ENCODE measurements at places on chromosomes 4 and X.

DNA sequence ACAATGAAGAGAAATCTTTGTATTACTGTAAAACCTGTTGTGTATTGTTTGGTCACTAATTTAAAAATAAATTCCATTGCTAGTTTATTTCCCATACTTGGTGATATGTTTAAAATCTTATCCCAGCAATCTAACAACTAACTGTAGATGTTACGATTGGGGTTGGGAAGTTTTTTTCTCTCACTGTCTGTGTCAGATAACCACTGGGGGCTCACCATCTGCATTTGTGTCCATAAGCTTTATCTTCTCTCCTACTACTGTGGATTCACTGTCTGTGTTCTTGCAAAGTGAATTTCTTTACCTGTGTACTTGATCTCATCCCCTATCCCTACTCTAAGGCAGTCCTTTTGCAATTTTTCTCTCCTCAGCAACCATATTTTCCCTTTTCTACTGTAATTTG is 81.3 kb downstream of the STIM2 start:
- DNase-seq: no peak

GRCh38 chr4:161364681-161365080 is 799.1 kb downstream of the FSTL5 start:
- no peak for DNase-seq

GRCh38 chr4:84681486-84682274 is 98.8 kb downstream of the CDS1 start:
- no peak for DNase-seq

- no peak for DNase-seq
Measured at GRCh38 chr4:126604268-126604867, 1028.4 kb upstream of the INTU start.

GRCh38 chrX:37075892-37076595 is 67.9 kb downstream of the FAM47C start:
- DNase-seq: no peak

DNA sequence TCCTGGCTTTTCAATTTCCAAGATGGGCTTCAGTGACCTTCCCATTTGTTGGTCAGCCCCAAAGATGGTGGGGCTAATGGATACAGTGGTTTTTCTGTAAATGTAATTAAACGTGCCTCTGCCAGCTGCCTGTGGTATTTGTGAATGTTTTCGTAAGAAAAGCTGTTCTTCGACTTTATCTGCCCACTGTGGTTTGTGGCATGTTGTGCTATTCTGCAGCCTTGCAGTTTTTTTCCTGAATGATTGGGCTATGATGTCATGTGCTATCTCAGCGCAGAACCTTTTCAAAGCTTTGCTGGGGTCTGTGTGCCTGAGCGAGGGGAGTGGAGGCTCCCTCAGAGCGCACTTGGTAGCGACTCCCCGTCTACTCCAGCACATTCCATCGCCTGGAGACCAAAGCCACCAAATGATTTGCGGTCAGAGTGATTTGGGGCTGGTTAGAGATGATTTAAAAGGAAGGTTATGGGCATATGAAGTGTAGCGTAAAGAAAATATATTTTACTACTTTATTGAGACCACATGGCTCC is 137.5 kb downstream of the PALLD start:
- DNase-seq: no peak

GRCh38 chr4:144705601-144706590 is 59.9 kb downstream of the HHIP start:
- no peak for DNase-seq

DNA sequence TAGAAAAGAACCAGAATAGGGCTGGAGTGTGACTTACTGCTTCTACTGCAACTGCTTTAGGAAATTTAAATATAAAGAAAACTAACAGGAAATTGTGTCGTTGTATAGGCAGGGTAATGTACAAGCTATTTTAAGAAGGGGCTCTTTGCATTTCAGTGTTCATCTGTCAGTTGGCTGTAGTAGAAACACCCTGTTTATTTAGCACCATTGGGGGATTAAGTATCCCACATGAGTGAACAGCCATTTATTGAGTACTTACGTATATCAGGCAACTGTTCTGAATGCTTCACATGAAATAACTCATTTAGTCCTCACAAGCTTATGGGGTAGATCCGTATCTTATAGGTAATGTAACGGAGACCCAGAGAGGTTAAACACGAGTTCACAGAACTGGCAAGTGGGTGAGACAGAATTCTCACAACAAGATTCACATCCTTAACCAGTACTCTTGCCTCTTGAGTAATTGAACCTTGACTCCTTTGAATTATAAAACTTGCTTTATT is 23.9 kb downstream of the STIM2 start:
- no peak for DNase-seq

DNA sequence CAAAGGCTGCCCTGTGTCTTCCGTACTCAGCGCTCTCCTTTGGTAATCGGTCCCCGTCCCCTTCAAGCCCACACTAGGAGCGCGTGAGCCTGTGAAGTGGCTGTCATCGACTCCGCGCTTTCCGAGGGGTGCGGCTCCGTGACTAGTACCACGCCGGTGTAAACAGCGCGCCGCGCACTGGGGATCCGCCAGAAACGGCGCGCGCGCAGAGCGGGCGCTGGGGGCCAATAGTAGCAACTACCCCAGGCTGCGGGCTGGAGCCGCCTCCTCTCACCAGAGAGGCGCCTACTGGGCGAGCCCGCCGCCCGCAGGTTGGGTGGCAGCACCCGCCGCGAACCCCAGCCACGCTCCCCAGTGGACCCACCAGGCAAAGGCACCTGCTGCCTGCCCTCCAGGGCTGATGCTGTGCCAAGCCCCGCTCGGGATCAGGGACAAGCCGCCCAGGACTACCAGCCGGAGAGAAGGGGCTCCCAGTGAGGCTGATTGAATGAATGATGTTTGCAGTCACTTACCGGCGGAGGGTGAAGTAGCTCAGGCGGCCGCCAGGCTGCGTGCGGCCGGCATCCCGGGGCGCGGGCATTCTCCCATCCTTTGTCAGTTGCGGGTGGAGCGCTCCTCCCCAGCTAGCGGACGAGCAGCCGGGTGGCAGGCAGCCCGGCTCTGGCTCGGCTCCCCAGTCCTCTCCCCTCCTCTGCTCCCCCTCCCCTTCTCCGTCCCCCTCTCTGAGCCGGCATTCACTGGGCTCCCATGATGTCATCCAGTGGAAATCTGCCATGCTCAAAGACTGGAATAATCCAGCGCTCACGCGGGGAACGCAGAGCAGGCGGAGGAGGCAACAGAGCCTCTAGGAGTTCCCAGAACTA is 370.3 kb upstream of the SMIM31 start:
- DNase-seq: no peak

GRCh38 chr4:185165605-185166063 is 22.6 kb downstream of the SLC25A4 start:
- no peak for DNase-seq

DNA sequence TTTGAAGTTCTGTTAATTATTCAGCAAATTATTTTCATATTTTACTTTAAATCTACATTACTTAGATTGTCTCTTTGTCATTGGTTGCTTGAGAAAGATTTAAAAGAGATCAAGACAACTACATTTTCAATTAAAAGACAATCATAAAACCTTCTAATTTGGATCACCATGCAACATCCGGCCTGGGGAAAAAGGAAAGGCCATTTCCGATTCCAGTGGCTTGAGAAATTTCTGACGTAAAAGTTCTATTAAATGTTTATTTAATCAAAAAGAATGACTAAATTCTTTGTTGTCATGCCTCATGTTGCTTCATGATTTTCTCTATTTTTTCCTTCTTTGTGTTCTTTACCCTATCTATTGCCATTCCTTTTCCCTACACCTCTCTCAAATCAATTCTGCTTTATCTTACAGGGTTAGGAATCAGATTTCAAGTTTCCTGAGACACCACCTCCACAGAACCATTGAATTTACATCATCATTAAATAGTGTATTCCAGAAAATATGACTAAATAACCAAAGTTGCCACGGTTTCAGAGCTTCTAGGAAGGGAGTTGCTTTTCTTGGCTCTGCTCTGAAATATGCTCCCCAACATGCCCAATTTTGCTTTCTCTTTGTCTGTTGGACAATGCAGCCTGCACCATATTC is 124.6 kb upstream of the ACSL4 start:
- no peak for DNase-seq

DNA sequence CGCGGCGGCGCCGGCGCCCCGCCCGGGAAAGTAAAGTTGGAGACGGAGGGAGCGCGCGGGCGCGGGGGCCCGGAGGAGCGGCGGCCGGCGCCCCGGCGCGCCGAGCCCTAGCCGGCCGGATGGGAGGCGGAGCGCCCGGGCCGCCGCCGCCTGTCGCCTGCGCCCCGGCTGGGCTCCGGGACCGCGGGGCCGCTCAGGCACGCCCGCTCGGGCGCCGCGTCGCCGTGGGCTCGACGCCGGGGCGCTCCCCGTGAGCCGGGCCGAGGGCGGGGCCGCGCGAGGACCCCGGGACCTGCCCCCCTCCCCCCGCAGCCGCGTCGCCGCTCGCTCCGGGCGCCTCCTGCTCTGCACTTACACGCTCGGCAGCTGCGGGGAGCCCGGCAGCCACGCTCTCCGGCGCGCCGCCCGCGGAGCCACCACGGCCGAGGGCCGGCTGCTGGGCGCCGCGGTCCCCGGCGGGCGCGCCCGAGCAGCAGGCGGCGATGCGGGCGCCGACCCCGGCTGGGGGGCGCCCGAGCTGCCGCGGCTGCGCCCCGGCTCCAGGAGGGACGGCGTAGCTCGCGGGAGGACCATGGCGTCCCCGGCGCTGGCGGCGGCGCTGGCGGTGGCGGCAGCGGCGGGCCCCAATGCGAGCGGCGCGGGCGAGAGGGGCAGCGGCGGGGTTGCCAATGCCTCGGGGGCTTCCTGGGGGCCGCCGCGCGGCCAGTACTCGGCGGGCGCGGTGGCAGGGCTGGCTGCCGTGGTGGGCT is at the start of gene ADRA2C:
TSS of gene ADRA2C (plus strand) at position 350 of the 749 bp plus-strand sequence. CDS start at position 572, 222 bp downstream.
- DNase-seq: no peak

DNA sequence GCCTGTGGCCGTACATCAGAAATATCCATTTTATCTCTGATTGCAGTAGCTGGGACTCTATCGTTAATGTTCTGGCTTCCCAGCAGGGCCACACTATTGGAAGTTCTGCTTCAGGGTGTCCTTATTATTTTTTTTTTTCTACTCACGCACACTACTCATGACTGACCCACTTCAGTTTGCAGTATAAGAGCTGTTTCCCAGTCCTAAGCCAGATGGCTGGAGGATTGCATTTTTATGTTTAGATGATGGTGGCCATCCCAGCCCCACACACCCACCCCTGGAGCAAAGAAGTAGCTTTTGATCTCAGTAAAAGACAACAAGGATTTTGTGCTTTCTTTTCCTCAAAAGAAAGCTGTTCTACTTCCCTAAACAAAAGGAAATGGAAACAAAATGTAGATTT is 557.0 kb upstream of the GALNTL6 start:
- no peak for DNase-seq

DNA sequence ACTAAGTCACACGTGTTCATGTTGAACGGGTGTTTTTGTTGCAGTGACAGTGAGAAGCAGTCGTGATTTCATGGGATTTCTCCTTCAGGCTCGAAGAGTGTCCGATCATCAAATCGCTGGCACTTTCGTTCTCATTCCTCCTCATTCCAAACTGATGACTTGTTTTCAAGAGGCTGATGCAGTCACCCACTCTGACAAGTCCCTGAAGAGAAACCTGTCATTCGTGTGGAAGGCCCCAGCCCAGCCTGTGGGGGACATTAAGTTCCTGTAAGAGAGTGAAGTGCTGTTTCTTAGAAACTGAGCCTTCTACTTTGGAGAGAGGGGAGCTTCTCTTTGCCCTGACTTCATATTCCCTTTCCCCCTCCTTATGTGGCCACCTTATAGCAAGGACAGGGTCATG is 8.0 kb downstream of the REELD1 start:
- no peak for DNase-seq

DNA sequence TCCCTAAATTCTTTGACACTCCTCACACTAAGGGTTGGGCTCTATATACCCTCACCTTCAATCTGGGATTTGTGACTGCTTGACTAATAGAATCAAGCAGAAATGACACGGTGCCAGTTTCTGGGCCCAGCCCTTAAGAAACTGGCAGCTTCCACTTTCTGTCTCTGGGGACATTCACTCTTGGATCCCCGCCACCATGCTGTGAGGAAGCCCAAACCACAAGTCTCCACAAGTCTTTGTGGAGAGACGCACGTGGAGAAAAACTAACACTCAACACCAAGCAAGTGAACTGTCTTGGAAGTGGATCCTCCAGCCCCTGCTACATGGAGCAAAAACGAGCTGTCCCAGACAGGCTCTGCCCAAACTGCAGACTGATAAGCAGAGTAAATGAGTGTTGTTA is 1.1 kb upstream of the EDNRA start:
- no peak for DNase-seq

- no peak for DNase-seq
Measured at GRCh38 chr4:149062997-149063396, 620.8 kb upstream of the NR3C2 start.

DNA sequence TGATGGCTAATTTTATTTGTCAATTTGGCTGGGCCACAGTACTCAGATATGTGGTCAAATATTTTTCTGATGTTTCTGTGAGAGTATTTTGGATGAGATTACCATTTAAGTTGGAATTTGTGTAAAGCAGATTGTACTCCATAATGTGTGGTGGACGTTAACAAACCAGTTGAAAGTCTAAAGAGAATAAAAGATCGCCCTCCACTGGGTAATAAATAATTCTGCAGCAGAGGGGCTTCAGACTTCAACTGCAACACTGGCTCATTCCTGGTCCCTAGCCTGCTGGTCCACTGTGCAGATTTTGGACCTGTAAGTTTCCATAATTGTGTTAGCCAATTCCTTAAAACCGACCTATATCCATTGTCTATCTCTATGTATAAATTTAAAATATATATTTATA is 540.3 kb downstream of the PCDH18 start:
- no peak for DNase-seq

- no peak for DNase-seq
Measured at GRCh38 chr4:156294577-156294976, 340.9 kb upstream of the CTSO start.

GRCh38 chr4:186778134-186778533 is 54.5 kb upstream of the FAT1 start:
- no peak for DNase-seq

- DNase-seq: no peak
Measured at GRCh38 chrX:136819031-136819703, 38.4 kb upstream of the ARHGEF6 start.

DNA sequence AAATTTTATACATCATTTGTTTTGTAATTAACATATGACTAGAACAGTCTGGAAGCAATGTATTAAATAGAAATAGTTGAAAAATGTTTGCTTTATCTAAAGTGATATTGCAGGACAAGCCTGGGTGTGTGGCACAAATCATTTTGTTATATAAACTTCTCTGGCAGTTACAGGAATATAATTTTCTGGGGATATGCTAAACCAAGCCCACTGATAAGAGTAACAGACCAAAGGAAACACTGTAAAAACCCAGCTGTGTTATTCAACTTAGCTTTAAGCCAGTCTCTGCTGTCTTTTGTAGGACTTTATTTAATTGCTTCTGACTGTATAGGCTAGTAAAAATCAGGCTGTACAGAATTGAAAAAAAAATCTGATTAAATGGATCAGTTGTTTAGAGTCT is 156.2 kb downstream of the NR3C2 start:
- DNase-seq: no peak

- no peak for DNase-seq
Measured at GRCh38 chr4:128751354-128751753, 58.1 kb upstream of the JADE1 start.

DNA sequence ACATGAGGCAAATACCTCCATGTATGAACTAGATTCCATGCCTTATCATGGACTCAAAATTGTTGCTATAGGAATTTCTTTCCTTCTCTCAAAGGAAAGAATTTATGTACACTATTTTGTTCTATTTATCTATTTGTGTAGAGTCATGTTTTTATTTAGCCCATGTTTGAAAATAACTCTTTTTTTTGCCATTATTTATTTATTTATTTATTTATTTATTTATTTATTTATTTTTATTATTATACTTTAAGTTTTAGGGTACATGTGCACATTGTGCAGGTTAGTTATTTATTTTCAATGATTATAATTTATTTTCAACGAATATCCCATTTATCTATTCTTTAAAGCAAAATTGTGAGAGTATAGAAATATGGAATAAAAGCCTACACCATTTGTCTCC is 177.9 kb downstream of the MAGEE1 start:
- DNase-seq: no peak
